ENCODE measurements at places on chromosomes 2 and 18.

DNA sequence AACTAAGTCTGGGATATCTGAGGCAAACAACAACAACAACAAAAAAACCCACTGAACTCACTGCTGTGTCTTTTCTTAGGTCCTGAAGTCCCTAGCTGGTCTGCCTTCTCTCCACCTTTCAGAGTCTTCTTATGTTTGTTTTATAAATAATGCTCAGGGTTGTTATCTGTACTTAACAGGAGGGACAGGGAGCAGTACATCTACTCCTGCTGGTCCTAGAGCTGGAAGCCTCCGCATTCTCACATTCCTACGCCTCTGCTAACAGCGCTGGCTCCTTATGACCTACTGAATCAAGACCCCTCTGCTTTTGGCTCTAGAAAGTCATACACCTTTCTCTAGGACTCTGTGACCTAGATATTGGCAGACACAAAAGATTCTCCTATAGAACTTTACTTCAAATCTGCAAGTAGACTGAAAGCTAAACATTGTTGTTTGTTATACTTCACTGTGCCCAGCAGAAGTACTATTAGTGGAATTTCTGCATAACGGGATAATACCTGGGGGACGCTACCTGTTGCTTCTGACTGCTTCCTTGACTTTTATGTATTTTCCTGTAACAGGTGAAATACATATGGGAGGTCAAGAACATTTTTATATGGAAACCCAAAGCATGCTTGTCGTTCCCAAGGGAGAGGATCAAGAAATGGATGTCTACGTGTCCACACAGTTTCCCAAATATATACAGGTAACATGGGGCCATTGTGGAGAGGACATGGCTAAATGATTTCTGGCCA is 48.6 kb downstream of the AOX1 start:
- no peak for DNase-seq

DNA sequence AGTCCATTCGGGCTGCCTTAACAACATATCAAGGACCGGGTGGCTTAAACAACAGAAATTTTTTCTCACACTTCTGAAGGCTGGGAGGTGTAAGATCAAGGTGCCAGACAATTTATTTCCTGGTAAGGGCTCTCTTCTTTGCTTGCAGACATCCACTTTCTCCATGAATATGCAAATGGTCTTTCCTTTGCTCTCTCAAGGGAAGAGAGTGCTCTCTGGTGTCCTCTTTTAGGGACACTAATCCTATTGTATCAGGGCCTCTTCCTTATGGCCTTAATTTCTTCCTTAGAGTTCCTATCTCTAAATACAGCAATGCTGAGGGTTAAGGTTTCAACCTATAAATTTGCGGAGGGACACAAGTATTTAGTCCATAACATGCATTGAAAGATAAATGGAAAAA is 770.8 kb downstream of the DSC3 start:
- no peak for DNase-seq

- peak; percentile 59 for DNase-seq
Measured at GRCh38 chr2:172103471-172104272, 972 bp upstream of the DLX2 start.

GRCh38 chr2:23541503-23542229 is 156.7 kb downstream of the KLHL29 start:
- DNase-seq = no peak

DNA sequence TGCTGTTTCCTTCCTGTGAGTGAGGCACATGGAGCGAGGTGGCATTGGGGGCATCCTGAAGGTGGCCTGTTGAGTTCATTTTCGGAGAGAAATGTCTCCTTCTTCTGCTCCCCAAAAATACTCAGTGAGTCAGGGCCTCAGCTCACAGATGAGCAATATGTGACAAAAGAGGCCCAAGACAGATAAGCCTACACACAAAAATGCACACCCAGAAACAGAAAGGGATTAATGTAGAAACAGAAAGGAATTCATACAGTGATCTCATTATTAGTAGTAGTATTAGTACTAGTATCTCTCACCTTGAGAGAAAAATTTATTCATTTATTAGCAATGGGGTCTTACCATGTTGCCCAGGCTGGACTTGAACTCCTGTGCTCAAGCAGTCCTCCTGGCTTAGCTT is 5.1 kb downstream of the GPR75 start:
- no peak for DNase-seq

- no peak for DNase-seq
Measured at GRCh38 chr2:18066066-18066465, 187.6 kb downstream of the KCNS3 start.

DNA sequence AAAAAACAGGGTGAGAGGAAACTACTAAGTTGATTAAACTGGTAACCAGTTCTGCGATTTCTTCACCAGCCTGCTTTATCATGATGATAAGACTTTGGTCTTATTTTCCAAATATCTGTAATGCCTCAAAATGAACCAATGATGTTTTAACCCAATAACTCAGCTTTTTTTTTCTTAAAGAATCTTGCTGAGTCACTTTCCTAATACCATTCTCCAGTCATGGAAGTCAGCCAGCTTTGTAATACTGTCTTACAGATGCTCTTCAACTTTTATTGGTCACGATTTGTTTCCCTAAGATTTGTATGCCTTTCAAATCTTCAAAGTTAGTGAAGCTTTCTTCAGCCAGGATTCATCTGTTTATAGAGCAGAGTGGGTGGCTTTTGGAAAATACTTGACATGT is 47.7 kb upstream of the SMIM21 start:
- no peak for DNase-seq

DNA sequence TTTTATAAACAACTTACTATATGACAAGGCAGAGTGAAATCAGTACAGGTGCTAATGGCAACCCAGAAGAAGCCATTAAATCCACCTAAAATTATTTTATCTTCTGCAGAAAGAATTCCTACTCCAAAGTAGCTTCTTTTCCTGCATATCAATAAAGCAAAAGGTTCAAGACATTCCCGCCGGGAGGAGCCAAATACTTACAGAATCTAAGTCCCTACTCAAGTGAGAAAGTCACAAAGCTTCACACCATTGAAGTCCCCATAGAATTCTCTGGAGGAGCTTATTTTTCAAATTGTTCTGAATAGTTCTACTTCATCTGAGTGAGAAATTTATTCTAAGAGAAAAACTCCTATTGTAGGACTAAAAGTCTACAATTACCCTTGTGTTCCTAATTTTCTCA is 233.7 kb upstream of the HNRNPA3 start:
- no peak for DNase-seq
